ENCODE measurements at places on chromosomes 6 and 20.
A peak's percentile ranks its signal among the peaks of the same experiment; 100 is the strongest.

DNA sequence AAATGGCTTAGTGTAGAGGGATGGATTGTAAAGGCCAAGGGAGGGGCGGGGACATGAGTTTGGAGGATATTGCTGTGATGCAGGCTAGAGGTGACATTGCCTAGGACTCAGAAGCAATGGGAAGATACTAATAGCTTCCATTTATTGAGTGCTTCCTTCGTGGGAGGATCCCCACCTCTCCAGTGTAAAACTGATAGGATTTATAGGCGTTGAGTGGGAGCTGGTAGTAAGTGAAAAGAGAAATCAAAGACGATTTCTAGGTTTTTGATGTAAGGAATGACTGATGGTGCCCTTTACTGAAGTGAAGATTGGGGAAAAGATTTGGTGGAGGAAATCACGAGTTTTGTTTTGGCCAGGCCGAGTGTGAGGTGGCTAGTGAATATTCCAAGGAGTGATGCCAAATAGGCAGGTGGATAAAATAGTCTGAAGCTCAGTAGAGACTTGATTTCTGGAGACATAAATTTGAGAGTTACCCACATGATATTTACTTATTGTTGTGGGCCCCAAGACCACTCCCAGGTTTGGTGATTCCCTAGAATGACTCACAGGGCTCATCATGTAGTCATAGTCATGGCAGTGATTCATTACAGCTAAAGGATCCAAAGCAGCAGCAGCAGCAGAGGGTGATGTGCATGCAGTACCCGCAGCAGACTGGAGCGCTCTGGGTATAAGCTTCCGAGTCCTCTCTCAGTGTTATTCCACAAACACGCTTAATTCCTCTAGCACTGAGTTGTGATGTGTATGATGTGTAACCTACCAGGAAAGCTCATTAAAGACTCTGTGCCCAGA lies 10.2 kb downstream of the RPRD1B start:
- DNase-seq: peak; percentile 99

GRCh38 chr6:104943781-104944180 lies 13.1 kb upstream of the LIN28B start:
- DNase-seq: no peak

- DNase-seq: no peak
Measured at GRCh38 chr20:63176427-63177133, 39.4 kb downstream of the YTHDF1 start.

- DNase-seq: no peak
Measured at GRCh38 chr6:133833949-133834359, 55.0 kb upstream of the TCF21 start.

- DNase-seq: no peak
Measured at GRCh38 chr20:8021541-8022269, 2.1 kb upstream of the TMX4 start.

- peak; percentile 99 for DNase-seq
Measured at GRCh38 chr6:7725849-7726415, at the start of gene BMP6. Gene BMP6 (plus strand): TSS chr6:7726099. CDS start chr6:7726956, 857 bp downstream.

Measured in RWPE1 (cell line).